Central memory CD8-positive, alpha-beta T cell (primary cell): ENCODE measurements at places on chromosomes 4 and X.

- no peak for DNase-seq
Observed at GRCh38 chr4:185404031-185404430, 7.4 kb downstream of the ANKRD37 start.

GRCh38 chr4:112807083-112807482, 170.1 kb downstream of the LARP7 start:
- DNase-seq = no peak

- no peak for DNase-seq
Observed at GRCh38 chr4:111128327-111128726, 505.4 kb upstream of the PITX2 start.

- DNase-seq = no peak
Observed at GRCh38 chr4:23930750-23931488, 41.1 kb upstream of the PPARGC1A start.

GRCh38 chrX:108165383-108166111, 74.0 kb downstream of the ATG4A start:
- no peak for DNase-seq

GRCh38 chr4:58749206-58749605, 1639.0 kb upstream of the IGFBP7 start:
- no peak for DNase-seq

DNA sequence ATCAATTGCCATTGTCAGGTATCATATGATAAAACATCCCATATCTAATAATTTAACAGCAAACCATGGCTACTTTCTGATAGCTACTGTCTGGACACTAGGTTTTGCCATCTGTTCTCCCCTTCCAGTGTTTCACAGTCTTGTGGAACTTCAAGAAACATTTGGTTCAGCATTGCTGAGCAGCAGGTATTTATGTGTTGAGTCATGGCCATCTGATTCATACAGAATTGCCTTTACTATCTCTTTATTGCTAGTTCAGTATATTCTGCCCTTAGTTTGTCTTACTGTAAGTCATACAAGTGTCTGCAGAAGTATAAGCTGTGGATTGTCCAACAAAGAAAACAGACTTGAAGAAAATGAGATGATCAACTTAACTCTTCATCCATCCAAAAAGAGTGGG, 7.0 kb downstream of the NPY5R start:
- no peak for DNase-seq

DNA sequence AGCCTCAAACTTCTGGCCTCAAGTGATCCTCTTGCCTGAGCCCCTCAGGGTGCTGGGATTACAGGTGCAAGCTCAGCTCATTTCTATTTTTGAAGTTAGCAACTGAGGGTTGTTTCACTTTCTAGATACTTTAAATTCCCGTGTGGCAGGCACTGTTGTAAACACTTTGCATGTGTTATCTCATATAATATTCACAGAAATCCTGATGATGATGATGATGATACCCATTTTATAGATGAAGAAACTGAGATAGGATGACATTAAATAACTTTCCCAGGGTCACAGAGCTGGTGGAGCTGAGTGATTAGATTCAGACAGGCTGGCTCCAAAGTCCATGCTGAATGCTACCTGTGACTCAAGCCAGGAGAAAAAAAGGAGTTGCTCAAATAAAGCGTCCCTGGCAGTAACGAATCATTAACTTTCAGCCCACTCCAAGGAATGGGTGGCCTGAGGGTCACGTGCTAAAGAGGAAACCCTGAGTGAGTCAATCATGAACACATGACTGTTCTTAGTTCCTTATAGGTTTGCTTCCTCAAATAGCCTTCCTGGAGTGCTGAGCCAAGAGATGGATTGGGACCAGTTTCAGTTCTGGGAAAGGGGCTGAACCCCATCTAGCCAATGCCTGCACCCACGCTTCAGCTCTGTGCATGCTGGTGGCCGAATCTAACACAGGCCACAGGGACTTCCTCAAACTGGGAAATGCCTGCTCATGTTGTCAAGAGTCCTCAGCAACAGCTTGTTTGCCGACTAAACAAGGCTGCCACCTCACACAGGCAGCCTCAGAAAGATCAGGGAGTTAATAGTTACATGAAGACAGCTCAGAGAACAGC, 52.8 kb downstream of the RBM47 start:
- DNase-seq = no peak

- DNase-seq = no peak
Observed at GRCh38 chrX:148713981-148714380, 213.6 kb downstream of the AFF2 start.

- no peak for DNase-seq
Observed at GRCh38 chr4:68700152-68700551, 29.7 kb upstream of the UGT2B15 start.

- DNase-seq = no peak
Observed at GRCh38 chrX:103953353-103953752, 9.1 kb upstream of the TMSB15B start.

GRCh38 chrX:11531226-11531625, 134.5 kb downstream of the ARHGAP6 start:
- no peak for DNase-seq

GRCh38 chr4:64889906-64890610, 480.8 kb upstream of the TECRL start:
- DNase-seq = no peak

GRCh38 chr4:113436360-113436759, 325.2 kb downstream of the CAMK2D start:
- no peak for DNase-seq

DNA sequence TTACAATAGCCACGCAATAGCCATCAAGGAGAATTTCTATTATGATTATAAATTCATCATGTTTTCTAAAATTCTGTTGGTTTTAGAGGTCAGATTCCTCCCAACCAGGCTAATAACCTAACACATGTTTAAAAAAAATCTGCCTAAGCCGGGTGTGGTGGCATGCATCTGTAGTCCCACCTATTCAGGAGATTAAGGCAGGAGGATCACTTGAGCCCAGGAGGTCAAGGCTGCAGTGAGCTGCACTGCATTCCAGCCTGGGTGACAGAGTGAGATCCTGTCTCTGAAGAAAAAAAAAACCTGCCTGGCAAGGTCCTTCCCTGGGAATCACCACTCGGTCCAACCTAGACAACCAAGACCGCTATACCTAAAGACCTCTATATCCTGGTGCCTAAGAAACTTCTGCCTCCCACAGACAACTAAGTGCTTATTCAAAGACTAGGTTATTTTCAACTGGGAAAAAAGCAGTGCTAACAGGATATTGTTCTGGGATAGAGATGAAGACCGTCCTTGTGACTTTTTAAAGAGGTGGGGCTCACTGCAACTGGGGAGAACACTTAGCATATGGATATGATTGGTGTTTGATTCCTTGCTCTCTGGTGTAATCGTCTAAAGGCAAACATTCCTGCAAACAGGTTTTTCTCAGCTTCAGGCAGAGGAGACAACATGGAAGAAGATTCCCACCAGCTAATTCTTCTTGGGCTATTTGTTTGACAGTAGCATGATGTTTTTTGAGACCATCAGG, 18.2 kb downstream of the ATP1B4 start:
- DNase-seq = no peak

GRCh38 chrX:13223868-13224567, 95.8 kb downstream of the ATXN3L start:
- no peak for DNase-seq

- no peak for DNase-seq
Observed at GRCh38 chr4:8540586-8540985, 39.6 kb upstream of the GPR78 start.

GRCh38 chr4:37389366-37389765, 144.8 kb downstream of the NWD2 start:
- no peak for DNase-seq
